ENCODE measurements at places on chromosomes 5 and 9. TPM values are rescaled to one million over a fixed set of nuclear protein-coding genes. Genes with fewer than 3 reads are reported as not detected.

GRCh38 chr9:35749515-35750255 is 598 bp downstream of the RGP1 start:
- no peak for DNase-seq

The ORM2 gene
- total RNA-seq = not detected

DNA sequence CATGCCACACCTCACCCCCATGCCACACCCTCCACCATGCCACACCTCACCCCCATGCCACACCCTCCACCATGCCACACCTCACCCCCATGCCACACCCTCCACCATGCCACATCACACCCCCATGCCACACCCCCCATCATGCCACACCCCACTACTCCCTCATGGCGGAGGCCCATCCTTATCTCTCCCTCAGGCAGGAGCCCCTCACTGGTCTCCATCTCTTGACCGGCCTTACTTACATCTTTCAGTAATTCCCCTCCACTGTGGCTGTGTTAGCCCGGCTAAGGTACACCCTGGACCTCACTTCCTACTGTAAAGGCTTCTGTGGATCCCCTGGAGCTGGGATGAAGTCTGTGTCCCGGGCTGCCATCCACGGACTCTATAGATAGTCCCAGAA is 102.0 kb downstream of the OLFM1 start:
- no peak for DNase-seq

The OR1J2 gene
- not detected for total RNA-seq

DNA sequence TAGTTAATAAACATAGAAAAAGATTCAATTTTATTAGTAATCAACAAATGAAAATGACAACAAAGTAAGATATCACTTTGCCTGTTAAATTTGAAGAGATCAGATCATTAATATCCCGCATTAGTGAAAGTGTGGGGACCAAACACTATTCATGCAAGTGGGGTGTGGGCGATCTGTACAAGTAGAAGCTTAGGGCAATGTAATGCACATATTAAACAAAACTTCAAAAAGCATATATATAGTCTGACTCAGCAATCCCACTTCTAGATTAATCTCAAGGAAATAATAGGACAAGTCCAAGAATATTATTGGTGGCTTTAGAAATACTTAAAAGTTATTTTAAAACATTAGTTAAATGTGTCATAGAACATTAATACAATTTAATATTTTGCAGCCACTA is 188.5 kb downstream of the LRRC70 start:
- no peak for DNase-seq

GRCh38 chr5:37975531-37975930 is 135.7 kb upstream of the GDNF start:
- no peak for DNase-seq

DNA sequence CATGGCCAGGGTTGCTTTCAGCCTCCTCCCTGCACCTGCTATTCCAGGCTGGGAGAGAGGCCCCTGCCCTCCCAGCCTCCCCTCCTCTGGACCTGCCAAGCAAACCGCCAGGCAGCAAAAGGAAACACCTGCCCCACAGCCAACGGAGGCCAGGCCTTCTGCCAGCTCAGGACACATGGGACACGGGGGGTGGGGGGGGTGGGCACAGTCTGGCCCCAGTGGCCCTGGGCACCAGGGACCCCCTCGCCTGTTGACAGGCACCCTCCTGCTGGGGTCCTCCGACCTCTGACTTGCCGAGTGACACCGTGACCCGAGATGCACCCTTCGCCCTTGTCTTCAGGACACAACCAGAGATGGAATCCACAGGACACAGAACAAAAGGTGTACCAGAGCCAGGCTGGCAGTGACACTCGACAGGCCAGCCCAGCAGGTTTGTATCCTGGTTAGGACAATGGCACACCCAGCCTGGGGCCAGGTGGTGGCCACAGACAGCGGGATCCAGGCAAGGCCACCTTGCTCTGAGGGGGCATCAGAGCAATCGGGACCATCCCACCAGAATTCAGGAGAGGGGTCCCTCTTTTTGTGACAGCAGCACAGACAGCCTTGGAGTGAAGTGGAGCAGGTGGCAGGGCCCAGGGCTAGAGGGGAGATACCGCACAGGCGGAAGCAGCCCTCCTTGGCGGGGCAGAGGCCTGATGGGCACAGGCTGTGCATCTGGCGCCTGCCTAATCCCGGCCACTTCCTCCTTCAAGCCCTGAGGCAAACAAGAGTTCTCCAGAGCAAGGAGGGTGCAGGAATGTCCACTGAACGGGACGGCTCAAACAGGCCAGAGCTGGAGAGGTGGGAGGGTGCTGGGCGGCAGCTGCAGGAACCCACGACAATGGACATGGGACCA is 1.3 kb upstream of the TMEM210 start:
- DNase-seq = no peak

Data from occipital lobe (tissue), 3 donors.